ENCODE measurements at places on chromosomes 1 and 21.

DNA sequence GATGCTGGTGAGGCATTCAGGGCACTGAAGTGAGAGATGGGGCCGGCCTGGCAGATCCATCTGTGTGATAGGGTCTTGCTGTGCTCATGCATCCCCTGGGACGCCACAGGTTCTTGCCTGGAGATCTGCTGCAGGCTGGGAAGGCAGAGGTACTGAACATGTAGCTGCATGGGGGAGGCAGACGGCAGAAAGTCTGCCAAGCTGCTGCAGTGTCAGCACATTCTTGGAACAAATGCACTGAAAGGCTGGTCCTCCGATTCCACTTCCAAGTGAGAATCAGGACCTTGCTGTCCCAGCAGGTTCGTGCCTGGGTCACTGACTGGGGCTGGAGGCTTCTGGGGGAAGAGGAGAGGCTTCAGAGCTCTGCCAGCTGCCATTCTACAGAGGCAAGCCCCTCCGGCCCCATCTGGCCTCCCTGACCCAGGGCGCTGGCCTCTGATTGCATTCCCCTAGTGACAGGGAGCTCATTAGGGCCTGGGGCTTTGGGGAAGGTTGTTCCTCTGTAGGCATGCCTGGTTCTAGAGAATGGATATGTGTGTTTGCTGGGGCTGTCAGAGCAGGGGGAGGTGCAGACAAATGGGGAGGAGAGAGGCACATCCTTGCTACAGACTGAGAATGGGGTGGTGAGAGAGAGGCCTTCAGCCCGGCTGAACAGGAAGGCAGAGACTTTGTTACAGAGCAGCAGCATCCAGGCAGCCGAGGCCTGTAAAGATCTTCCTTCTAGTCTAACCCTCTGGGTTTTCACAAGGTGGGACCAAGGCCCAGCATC lies 174.0 kb downstream of the TRABD2B start:
- DNase-seq, result no peak

- no peak for DNase-seq
Observed at GRCh38 chr1:116321766-116322175, 51.3 kb upstream of the ATP1A1 start.

DNA sequence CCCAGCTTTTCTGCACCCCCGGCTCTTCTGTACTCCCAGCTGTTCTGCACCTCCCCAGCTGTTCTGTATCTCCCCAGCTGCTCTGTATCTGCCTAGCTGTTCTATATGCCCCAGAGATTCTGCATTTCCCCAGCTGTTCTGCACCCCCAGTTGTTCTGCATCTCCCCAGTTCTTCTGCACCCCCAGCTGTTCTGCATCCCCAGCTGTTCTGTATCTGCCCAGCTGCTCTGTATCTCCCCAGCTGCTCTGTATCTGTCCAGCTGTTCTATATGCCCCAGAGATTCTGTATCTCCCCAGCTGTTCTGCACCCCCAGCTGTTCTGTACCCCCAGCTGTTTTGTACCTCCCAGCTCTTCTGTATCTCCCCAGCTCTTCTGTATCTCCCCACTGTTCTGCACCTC lies 41.1 kb downstream of the UMODL1 start:
- DNase-seq, result no peak

DNA sequence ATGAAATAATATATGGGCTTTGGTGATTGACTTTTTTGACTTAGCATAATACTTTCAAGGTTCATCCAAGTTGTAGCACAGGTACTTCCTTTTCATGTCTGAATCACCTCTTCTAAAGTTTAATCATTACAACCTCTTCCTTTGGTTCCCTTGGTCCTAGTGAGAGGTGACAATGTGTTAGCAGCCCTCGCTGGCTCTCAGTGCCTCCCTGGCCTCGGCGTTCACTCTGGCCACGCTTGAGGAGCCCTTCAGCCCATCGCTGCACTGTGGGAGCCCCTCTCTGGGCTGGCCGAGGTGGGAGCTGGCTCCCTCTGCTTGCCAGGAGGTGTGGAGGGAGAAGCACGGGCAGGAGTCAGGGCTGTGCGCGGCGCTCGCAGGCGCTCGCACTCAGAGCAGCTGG lies 13.0 kb upstream of the RCAN3 start:
- DNase-seq, result no peak

GRCh38 chr1:86245566-86246190 lies 89.1 kb upstream of the COL24A1 start:
- DNase-seq, result no peak

- DNase-seq, result no peak
Observed at GRCh38 chr21:36699546-36700294, 805 bp downstream of the SIM2 start.

DNA sequence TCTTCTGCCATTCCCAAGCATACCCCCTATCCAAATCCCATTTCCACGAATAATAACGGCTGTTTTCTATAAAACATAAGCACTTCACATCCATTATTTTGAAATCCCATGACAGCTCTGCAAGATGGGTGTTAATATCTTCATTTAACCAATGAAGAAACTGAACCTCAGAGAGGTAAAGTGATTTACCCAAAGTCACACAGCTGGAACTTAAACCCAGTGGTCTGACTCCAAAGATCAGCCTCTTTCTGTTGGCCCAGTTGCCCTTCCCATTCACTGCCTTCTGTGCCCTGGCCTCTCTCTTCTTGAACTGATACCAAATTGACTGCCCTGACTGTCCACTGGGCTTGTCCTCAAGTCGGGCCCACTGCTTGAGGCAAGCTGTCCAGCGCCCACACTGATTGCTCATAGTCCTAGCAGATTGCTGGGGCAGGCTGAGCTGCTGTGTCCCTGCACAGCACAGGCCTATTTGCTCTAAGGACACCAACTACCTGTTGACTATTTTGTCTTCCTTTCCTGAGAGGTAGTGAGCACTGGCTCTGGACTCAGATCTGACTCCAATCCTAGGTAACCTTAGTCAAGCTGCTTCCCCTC lies 19.3 kb downstream of the TAL1 start:
- DNase-seq, result no peak

- no peak for DNase-seq
Observed at GRCh38 chr1:186055846-186056245, 319.2 kb downstream of the TPR start.

DNA sequence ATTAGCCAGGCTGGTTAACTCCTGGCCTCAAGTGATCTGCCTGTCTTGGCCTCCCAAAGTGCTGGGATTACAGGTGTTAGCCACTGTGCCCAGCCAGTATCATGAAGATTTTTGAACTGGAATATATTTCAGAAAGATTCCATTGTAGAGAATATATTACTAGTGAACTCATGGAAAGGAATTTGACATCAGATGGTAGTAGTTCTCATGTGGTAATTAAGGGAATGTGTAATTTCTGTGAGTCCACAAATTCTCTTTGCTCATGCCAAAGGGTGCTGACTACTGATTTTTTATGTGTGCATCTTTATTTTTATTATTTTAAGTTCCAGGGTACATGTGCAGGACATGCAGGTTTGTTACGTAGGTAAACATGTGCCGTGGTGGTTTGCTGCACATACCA lies 10.4 kb downstream of the DTL start:
- no peak for DNase-seq

DNA sequence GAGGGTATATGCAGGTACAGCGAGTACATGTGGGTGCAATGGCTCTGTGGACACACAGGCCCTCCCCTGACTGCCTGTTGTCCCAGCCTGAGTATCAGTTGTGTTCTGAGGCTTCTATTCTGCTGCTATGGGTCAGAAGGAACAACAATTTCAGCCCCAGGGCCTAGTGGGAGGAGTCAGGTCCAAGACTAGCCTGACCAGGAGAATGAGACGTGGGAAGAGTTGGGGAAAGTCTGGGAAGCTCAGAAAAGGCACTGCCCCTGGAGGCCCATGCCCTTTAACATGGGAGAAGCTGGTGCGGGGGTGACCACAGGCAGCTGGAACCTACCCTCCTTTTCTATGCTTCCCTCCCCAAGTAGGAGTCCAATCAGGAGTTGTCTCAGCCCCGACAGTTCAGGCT lies 7.7 kb downstream of the IGSF8 start:
- DNase-seq, result no peak

- no peak for DNase-seq
Observed at GRCh38 chr1:7677111-7677510, 94.0 kb upstream of the VAMP3 start.

- DNase-seq, result no peak
Observed at GRCh38 chr1:2968471-2968881, 52.8 kb upstream of the ACTRT2 start.

GRCh38 chr21:24369746-24370145 lies 1237.5 kb downstream of the MRPL39 start:
- no peak for DNase-seq

DNA sequence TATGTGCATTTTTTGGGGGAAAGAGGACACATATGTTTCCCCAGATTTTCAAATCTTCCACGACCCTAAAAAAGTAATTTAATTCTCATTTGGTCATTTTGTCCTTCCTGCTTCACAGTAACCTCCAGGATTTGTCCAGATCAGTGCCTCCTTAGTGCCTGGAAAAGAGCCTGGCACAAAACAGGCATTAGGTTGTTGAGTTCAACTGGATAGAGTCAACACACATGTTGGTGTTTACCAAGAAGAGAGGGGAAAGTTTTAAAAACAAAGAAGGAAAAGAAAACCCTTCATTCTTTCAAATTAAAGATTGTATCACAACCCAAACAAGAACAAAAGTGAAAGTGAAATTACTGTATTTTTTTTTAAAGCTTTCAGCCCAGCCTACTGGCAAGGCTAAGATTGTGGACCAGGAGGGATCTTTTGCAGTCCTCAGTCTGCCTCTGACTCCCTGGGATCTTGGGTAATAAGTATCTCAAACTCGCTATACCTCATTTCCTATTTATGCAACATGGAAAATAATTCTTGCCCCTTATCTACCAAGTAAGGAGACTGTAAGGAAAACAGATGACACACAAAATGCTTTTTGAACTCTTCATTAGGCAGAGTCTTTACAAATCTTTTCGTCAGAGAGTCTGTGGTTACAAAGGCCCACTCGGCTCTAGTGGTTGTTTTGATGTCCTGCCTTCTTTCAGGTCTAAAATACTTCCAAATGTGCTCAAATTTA lies 57.8 kb downstream of the ZNF281 start:
- peak; percentile 23 for DNase-seq

DNA sequence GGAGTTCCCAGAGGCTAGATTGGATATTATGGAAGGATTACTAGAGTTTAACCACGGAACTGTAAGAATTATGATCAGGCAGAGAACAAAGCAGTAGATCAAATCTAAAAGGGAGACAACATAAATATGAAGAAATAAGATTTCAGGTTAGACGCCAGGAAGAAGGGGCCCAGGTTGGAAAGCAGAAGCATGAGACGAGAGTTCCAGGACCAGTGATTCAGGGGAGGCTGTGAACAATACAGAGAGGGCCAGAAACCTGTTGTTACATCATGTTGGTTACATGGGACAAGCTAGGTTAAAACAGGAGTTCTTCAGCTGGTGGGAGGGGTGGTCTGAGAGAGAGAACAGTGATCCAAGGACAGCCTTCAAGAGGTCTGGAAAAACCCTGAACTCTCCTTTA lies 128.4 kb upstream of the MROH9 start:
- DNase-seq, result no peak

DNA sequence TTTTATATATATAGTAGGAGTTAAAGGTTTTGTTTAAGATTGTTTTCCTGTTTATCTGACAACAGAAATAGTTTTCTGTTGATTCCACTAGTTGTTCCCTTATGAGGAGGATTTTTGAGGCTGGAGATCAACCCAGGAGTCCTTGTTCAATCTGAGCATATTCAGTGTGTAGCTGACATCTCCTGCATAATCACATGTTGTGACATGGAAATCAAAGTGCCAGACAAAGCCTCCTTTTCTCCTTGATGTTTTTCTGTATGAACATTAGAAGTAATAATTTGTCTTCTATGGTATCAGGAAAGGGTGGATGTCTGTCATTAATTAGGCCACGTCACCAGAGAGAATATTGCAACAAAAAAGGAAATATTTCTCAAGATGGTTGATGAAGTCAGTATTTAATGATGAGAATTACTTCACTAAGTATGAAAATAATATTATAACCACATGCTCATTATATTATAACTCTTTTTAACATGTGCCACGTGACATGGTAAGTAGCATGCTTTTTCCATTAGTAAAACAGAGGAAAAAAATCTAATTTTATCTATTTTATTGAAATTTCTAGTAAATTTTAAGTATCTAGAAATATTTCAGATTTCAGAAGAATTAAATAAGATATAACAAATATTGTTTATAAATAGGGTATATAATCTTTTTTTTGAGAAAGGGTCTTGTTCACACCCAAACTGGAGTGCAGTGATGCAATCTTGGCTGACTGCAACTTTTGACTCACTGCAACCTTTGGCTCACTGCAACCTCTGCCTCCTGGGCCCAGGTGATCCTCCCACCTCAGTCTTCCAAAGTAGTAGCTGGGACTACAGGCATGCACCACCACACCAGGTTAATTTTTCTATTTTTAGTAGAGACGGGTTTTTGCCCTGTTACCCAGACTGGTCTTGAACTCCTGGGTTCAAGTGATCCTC lies 223.5 kb downstream of the HMCN1 start:
- DNase-seq, result no peak

DNA sequence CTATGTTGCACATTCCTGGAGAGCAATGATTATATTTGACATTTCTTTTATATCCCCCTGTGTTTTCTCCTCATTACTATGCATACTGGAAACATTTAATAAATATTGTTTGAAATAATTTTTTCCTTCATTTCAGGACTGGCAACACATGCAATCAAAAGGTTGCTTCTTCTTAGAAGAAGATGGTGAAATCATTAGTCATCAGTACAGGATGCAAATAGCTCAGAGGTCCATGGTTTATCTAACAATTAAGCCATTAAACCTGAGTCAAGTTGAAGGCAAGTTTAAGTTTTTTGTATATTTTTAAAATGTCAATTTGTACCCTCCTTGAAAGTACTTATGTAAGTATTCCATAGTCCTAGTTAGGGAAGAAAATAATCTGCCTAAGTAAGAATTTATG lies 22.5 kb downstream of the EFCAB7 start:
- no peak for DNase-seq

- no peak for DNase-seq
Observed at GRCh38 chr1:50548243-50548642, 125.0 kb upstream of the DMRTA2 start.

DNA sequence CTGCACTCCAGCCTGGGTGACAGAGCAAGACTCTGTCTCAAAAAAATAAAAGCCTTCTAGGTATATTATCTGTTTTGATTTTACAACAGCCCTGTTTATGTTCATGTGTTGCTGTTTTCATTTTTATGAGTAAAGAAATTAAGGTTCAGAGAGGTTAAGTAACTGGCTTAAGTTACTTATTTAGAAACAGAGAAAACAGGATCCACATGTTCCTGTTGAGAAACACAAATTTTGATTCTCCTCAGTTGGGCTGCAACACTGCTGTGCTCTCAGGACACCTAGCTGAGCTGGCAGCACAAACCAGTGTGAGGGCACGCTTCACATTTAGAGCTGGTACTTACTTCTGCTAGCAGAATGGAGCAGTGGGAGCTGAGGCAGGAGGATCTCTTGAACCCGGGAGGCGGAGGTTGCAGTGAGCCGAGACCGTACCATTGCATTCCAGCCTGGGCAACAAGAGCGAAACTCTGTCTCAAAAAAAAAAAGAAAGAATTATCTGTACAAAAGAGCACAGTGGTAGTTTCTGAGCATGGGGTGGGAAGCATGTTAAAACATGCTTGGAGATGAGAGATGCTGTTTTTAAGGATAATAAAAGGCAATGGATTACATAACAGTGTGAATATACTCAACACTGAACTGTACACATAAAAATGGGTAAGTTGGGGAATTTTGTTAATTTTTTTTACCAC lies 2.4 kb downstream of the SPRTN start:
- DNase-seq, result no peak

- DNase-seq, result no peak
Observed at GRCh38 chr1:6103854-6104530, 58.3 kb downstream of the KCNAB2 start.
